ENCODE measurements at places on chromosomes 3 and 15. TPM values are rescaled to one million over a fixed set of nuclear protein-coding genes. Genes with fewer than 3 reads are reported as not detected.

Gene GPR87
- 3.5 TPM for total RNA-seq

Gene MESP2
- not detected for total RNA-seq

Gene IL5RA
- 0.72 TPM for total RNA-seq

Gene LYZL4
- not detected for total RNA-seq

Gene ZBTB20
- total RNA-seq: 112 TPM

Gene WNT7A
- 0.13 TPM for total RNA-seq

Gene TRIP4
- total RNA-seq: 9.9 TPM

Gene ADAMTS7
- total RNA-seq: 4.7 TPM

Gene STXBP5L
- 2.0 TPM for total RNA-seq

Gene ATP1B3
- 41.0 TPM for total RNA-seq

Gene TM2D3
- total RNA-seq: 51.8 TPM

Gene CALML4
- total RNA-seq: 77.8 TPM

Gene SLC12A1
- not detected for total RNA-seq

Gene ZCWPW2
- 1.1 TPM for total RNA-seq

Gene CDCP1
- total RNA-seq: 4.3 TPM

All from gastroesophageal sphincter (tissue), 4 donors.